ENCODE measurements at places on chromosomes 2 and 18.

GRCh38 chr2:179262077-179262660 lies 2.5 kb downstream of the SESTD1 start:
- no peak for DNase-seq

DNA sequence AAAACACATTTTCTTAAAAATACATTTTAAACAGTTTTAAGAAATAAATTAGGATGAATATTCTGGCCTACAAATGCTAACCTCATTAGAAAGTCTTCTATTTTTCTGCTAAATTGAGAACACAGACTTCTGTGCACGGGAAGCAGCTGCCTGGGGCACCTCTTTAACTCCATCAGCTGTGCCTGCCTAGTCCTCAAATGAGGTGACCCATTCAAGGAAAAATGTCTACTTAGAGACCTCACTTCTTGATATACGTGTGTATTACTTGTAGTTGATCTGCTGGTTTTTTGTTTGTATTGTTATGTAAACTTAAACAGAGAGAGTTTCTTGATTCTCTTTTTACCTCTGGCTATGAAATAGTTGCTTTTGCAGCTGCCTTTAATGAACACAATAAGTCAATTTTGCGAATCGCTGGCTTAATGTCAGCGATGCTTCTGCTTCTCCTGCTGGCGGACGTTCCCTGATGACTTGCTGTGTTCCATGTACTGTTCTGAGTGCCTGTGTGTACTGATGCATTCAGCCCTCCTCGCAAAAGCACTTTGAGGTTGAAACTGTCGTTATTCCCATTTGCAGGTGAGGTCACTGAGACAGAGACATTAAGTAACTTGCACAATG lies 88.7 kb upstream of the TXNDC2 start:
- no peak for DNase-seq

DNA sequence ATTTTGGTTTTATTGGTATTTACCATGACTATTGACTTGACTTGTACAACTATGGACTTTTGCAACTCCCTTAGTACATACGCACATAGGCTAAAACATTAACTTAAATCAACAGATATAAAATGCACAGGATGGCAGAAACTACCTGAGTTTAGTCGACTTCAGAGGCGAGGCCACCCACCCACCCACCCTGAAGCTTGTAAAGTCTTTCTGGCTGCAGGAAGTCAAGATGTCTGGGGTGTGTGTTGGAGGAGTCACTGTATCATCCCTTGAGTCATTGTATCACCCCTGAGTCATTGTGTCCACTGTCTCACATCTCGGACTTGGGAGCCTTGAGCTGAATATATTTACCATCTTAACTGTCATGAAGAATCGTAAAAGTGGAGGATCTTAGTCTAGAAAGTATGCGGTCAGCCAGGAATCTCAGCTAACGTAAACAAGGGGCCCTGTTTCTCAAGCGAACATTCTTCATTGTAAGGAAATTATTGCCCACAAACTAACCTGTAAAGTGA lies 140.0 kb upstream of the ST6GAL2 start:
- no peak for DNase-seq

DNA sequence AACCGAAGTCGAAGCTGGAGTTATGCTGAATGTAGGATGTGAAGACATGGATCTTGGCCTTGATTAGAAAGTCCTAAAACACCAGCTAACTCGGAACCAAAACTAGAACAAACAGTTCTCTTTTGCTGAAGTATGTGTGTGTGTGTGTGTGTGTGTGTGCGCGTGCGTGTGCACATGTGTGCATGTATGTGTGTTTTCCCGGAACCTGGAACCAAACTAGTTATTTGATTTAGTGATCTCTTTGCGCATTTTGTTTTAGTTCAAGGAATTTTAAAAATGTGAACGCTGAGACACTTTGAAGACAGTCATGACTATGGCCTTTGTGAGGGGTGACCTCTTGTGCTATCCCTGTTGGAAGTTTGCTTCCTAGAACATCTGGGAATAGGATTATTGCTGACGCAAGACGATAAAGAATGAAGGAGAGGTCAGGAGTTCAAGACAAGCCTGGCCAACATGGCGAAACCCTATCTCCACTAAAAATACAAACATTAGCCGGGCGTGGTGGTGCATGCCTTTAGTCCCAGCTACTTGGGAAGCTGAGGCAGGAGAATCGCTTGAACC lies 23.8 kb downstream of the FHL2 start:
- DNase-seq: no peak

GRCh38 chr2:104850361-104851290 lies 3.3 kb upstream of the POU3F3 start:
- no peak for DNase-seq

Measured in small intestine (tissue), 16 donors.